ENCODE measurements at places on chromosomes 13 and 19.

DNA sequence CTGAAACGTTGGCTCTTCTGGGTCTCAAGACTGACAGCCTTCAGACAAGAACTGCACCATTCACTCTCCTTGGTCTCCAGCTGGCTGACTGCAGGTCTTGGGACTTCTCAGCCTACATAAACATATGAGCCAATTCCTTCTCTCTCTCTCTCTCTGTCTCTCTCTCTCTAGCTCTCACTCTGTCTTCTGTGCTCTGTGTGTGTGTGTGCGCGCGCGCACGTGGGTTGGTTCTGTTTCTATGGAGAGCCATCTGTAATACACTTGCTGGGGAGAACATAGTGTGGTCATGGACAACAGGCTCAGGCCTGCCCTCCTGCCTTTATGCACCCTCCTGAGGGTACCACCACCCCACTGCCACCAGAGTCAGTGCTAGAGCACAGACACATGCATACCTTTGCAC lies 13.7 kb upstream of the SERPINE3 start:
- DNase-seq = no peak

GRCh38 chr13:111503376-111503775 lies 182.9 kb downstream of the TEX29 start:
- DNase-seq = no peak

- peak; percentile 98 for DNase-seq
Observed at GRCh38 chr19:43562698-43563241, 12.6 kb downstream of the XRCC1 start.

GRCh38 chr13:43263047-43263446 lies 239.7 kb downstream of the DNAJC15 start:
- no peak for DNase-seq

All from hematopoietic multipotent progenitor cell (in vitro differentiated cells).